NCI-H1930 (cell line): ENCODE measurements at places on chromosomes 2 and 18.

DNA sequence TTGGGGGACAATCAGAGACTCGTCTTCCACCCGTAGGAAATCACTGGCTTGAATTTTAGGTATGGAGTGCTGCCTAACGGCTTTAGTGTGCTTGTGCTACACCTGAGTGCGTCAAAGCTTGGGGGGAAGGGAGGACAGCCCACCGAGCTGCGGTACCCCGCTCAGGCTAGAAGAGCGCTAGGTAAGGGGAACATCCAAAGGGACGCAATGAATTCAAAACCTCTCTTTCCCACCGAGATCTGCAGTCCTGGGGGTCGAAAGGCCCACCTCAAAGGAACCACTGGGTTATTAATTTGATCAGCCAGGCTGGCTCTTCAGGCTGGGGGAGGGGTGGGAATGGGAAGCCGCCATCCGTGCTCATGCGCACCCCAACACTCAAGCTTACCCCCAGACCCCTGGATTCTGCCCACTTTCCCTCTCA, 2.7 kb downstream of the EPHA4 start:
- DNase-seq, result no peak

- no peak for DNase-seq
Observed at GRCh38 chr2:134244086-134244485, 9.8 kb upstream of the MGAT5 start.

DNA sequence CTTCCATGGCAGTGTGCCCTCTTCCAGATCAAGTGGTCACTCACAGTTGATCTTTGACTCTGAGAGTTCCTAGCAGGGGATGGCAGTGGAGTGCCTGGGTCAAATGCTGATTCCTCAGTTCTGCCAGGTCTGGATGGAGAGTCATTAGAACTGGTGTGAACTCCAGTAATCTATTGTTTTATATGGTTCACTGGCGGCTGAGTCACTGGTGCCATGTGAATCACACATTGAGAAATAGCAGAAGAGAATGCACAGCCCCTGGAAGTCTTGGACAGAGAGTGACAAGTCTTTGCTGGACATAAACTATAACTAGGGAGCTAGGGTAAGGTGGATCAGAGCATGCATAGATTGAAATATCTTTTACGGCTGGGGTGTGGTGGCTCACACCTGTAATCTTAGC, 86.9 kb downstream of the EIF2AK3 start:
- no peak for DNase-seq

GRCh38 chr18:62453864-62454263, 69.0 kb upstream of the ZCCHC2 start:
- DNase-seq, result no peak

DNA sequence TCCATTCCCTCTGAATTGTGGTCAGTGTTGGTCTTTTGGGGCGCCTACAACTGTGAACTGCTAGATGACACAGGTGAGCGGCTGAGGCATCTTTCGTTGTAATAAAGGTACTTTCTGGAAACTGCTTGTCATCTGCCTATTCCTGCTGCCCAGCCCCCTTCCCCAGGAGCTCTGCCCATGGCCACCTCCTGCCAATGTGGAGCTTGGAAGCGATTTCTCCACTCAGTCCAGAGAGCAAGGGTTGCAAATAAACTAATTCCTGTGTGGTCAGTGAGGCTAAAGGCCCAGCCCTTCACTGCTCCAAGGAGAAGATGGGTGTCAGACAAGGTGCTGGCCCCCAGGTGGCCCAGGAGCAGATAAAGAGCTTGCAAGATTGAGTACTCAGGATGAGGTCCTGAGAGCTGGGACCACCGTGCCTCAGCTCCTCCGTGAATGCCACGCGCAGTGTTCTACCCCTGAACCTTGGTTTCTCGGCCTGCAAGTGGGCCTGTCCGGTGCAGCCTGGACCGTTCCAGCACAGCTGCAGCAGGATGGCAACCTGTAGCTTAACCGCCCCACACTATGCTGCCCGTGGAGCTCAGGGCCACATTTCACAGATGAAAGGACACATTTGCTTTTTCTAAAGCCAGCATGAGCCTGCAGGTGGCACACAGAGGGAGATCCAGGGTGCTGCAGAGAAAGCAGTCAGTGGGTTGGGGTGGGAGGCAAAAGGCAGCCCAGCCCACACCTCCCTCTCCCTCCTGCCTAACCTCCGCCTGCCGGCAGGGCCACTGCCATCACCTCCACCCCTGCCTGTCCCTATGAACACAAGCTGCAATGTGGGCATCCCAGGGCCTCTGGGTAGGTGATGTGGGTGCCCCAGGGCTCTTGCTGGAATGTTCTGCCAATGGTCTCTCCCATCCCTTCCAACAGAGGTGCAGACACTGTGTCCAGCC, 78.7 kb upstream of the OTOF start:
- DNase-seq, result no peak

DNA sequence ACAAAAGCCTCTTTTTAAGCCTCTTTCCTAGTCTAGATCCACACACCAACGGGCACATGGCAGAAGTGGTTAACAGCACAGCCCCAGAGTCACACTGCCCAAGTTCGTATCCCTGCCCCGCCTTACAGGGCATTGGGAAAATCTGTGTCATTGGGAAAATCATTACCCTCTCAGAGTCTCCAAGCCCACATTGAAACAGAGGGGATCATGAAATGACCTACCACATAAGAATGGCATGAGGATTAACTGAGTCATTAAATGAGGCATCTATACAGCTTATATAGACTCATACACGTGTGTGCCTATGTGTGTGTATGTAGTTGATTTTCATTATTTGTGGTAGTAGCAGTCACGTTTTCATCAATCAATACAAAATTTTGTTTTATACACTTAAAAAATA, 469.0 kb upstream of the POU3F3 start:
- DNase-seq, result no peak

- no peak for DNase-seq
Observed at GRCh38 chr2:122822319-122822718, 1066.9 kb downstream of the TSN start.

DNA sequence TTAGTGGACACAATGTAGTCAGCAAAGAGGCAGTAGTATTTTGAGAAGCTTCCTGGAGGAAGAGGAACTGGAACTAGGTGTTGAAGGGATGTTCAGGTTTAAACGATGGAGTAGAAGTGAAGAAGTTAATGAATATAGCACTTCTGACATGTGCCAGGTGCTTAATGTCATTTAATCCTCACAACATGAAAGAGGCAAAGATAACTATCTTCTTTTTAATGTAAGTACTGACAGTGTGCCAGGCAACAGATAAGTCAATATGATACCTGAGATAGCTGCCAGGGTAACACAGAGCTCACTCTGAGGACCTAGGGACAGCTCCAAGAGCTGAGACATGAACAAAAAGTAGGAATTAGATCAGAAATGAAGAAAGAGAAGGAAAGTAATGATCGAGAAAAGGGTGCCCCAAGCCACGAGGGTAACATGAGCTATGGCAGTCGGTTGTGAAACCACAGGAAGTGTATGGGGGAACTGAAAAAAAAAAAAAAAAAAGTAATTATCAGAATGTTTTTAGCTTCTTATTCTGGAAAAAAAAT, 140.7 kb downstream of the RNF144A start:
- DNase-seq, result no peak

DNA sequence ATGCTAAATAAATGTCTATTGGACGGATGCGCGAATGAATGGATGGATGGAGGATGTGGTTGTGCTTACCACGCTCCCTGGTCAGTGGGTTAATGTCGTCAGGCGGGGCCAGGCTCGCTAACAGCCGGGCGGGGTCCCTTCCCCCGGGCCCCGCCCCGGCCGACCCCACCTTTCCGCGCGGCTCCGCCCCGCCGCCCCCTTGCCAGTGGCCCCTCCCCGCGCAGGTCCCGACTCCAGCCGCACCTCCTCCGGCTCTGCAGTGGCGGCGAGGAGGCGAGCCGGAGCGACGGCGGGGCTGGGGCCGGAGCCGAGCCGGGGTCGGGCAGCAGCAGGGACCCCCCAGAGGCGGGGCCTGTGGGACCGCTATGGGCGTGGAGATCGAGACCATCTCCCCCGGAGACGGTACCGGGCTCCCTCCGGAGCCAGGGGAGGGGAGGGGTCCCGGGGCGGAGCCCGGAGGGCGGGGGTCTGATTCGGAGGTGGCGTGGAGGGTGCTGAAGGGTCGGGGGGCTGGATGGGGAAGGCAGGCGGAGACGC, at the start of gene FKBP1B:
Gene FKBP1B (plus strand): TSS at position 257 of the 537 bp plus-strand sequence. CDS start 109 bp downstream, at position 366.
- peak; percentile 59 for DNase-seq

GRCh38 chr2:113192459-113193100, 18.8 kb downstream of the PSD4 start:
- no peak for DNase-seq

- DNase-seq, result no peak
Observed at GRCh38 chr2:202669841-202670240, 35.1 kb downstream of the FAM117B start.

GRCh38 chr2:147600223-147600622, 244.6 kb upstream of the ACVR2A start:
- DNase-seq, result no peak

DNA sequence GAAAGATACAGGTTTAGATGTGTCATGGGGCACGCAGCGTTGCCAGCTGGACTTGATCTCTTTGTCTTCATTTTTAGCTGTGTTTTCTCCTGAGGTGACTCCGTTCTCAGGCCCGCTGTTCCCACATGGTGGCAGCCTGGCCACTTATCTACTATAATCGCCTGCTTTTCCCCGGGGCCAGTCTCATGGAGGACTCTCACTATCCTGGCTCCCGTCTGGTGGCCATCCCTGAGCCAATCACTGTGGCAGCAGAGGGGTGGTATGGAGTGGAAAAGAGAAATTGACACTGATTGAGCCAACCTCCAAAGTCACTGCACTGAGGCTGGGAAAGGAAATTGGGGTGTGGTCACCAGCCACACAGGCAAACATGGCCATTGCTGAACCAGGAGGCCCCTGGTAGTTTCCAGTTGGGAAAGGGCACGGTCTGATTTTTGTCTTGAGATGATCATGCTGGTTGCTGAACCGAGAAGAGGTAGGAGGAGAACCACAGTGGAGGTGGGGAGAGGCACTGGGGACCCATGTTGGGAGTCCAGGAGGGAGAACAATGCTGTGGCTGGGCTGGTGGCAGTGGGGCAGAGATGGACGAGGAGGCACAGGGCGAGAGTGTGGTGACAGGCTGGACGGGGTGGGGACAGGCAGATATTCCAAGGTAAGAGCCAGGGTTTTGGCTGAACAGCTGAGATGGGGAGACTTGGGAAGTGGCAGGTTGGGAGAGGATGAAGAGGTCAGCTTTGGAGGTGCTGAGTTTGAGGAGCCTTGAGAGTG, 45.6 kb downstream of the KCNIP3 start:
- DNase-seq, result no peak

DNA sequence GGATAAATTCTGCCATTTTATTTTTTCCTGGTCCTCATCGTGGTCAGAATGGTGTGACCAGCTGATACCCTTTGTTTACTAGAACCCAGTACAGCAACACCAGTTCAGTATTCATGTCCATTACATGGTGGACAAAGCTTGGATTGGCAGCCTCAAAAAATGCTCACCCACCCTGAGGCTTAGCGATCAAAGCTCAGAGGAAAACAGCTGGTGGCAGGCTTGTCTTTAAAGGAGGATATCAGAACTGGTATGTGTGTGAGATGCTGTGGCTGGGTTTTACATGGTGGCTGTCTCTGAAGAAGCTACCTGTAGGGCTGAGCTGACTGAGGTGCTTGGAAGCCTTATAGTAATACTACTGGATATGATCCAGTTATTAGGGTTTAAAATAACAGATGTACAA, 471.1 kb upstream of the MEX3C start:
- peak; percentile 33 for DNase-seq

DNA sequence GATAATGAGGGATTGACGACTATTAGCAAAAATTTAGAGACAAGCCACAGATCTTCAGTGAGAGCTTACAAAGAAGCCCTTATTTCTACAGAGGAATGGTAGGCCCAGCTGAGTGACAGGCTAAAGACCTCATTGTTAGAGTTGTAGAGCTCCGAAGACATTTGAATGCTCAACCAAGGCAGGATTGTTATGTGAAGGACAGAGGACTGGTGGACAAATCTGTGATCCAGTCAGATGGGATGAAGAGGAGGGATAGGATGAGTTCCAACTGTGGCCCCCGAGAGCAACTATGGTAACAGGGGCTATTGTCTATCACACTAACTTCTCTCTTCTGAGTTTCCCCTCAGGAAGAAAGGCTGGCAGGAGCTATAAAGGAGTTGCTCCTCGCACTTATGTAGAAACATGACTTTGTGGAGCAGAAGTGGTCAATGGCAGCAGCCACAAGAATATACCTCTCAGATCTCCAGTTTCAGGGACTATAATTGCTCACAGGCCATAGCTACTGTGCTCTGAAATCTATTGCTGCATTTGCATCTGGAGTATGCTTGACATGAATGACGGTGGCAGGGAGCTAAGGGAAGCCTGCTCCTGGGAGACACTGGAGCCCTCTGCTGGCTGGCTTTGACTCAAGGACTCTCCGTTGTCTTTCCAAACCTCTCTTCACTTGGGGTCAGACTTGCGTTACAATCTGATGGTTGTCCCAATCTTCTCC, 50.3 kb upstream of the GREB1L start:
- peak; percentile 70 for DNase-seq

GRCh38 chr2:58063641-58064040, 17.0 kb downstream of the VRK2 start:
- DNase-seq, result no peak

GRCh38 chr2:172329774-172330671, 97.4 kb upstream of the ITGA6 start:
- DNase-seq, result no peak

DNA sequence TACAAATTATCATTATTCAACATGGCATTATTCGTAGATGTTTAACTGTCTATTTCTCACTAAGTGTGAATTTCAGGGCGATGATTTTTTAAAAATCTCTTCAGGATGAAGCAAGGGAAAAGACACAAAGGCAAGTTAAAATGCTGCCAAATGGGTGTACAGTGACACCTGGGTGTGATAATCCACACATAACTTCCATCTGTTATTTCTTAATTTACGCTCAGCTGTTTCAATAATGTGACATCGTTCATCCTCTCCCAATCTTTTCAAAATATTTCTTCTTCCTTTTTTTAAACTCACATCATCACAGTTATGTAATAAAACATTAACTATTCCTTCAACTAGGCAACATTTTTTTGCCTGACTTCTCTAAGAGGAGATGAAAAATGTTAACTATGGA, 10.6 kb downstream of the PDE1A start:
- no peak for DNase-seq

DNA sequence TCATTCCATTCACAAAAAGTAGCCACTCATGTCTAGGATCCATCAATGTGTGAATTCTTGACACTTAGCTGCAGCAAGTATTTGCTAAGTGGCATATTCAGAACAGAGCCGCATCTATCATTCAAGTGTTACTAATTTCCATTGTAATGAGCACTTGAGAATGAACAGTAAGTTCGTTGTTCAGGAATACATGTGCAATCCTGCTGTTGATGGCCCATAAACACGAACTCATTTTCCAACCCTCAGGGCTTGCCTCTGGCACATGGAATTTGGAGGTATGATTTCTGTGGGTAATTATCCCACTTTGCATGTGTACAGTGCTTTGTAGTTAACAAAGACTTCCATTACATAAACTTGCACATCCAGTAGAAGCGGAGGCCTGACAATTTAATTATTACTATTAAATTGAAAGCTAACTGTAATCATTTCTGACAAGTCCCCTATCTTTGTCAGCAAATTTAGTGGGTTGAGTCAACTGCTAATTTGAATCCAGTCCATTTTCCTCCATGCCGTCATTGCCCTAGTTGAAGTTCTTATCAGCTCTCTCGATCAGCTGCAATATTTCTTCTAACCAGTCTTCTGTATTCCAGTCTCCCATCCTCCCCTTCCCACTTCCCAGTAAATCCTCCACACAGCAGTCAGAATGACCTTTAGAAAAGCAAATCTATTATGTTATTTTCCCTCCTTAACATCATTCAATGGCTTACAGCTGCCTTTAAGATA, 116.0 kb upstream of the AQP4 start:
- DNase-seq, result no peak
